ENCODE measurements at places on chromosomes 7 and 10.

DNA sequence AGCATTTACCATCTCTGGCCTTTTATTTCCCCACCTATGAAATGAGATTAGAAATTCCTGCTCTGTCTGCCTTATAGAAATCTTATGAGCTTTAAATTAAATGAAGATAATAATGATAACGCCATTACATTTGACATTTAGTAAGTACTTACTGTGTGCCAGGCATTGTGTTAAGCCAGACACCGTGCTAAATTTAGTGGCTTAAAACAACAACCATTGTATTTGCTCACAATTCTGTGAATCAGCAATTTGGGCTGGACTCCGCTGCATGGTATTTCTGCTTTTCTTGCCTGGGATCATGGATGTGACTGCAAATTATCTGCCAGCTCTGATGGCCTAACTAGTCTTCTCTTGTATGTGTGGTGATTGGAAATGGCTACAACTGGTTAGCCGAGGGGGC is 56.4 kb upstream of the CCDC6 start:
- no peak for DNase-seq

GRCh38 chr7:104653825-104654401 is 325.5 kb downstream of the LHFPL3 start:
- peak; percentile 92 for DNase-seq

GRCh38 chr10:74104480-74104879 is 46.1 kb downstream of the AP3M1 start:
- no peak for DNase-seq

DNA sequence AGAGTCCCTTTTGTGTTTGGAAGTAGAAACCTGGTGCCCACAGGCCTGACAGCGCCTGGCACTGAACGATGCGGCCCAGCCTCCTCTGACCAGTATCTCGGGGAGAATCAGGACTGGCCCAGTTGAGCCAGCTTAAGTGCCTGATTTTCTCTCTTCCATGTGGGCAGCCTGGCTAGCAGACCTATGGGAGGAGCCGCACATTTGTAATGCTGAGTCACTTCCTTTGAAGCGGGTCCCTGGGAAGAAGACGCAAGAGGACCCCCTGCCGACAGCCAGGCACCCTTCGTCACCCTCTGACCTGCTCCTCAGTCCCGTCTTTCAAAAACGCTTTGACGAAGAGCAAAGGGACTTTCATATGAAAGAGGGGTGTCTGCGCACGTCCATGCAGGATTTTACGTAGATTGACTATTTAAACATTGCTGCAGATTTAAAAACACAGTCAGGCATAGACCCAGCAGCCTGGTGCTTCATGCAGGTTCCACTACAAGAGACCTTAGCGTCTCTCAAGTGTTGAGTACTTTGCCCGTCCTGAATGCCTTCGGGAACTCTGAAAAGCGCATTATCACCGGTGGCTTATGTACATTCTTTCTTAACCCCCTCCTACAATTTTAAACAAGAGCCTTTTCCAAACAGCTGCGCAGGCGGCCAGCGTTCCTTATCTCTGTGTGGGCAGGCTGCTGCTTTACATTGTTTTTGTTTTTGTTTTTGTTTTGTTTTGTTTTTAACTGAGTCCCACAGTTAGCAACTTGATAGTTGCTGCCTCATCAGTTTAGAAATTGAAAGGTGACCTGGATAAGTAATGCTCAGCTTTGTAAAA is 36.5 kb upstream of the AP5Z1 start:
- no peak for DNase-seq

GRCh38 chr10:81873932-81874816 is 820 bp upstream of the NRG3 start:
- no peak for DNase-seq

DNA sequence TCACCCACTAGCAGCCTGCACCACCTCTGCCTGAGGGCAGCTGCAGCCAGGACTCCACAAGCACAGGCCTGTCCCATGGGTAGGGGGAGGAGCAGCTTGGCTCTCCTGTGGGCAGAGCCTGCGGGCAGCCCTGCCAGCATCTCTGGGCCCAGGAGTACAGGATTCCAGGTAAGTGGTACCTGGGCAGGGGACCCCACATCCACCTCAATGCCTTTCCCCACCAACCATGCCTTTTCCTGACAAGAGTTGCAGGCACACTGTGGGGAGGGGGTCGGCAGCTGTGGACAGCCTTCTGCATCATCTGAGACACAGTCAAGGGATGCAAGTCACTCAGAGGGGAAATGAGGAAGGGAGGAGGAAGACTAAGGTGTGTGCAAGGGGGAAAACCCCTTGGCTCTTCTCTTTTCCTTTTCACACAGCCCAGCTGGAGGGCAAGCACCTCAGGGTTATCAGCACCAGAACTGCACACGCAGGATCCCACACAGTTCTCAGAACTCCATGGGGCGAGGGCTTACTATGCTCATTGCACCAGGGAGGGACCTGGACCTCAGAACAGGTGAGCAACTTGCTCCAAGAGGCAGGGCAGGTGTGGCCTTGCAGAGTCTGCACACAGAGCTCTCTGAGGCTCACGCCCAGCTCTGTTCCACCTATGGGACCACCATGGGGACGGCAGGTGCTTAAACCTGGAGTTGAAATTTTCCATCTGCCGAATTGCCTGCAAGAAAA is 16.5 kb upstream of the ANTXRL start:
- DNase-seq, result no peak

Measured in NCI-H1105 treated with DMSO at 0.1 percent for 48 hours (cell line).